Uterine smooth muscle cell (primary cell): ENCODE measurements at places on chromosomes 7 and 10. TPM values are rescaled to one million over a fixed set of nuclear protein-coding genes. Genes with fewer than 3 reads are reported as not detected.

The CHRM2 gene
- 2.2 and 3.1 TPM in 2 replicates for total RNA-seq

The LIPF gene
- not detected in 2 replicates for total RNA-seq

The OR2A12 gene
- not detected in 2 replicates for total RNA-seq

The ASB4 gene
- not detected in 2 replicates for total RNA-seq

The KIAA1217 gene
- 2.7 and 3.4 TPM in 2 replicates for total RNA-seq

The GLCCI1 gene
- total RNA-seq: 9.7 and 19.7 TPM in 2 replicates

The MMP21 gene
- under 0.01 TPM in 1 of 2 replicates, not detected in the other for total RNA-seq

The CREB5 gene
- 2.5 and 5.6 TPM in 2 replicates for total RNA-seq

The LRIT1 gene
- not detected in 2 replicates for total RNA-seq

The ZNF425 gene
- 1.9 and 5.0 TPM in 2 replicates for total RNA-seq

The TRDMT1 gene
- 6.6 and 12.3 TPM in 2 replicates for total RNA-seq

The GRID2IP gene
- not detected in 2 replicates for total RNA-seq

The OR2A5 gene
- total RNA-seq: not detected in 2 replicates

The RADIL gene
- total RNA-seq: 0.50 and 1.1 TPM in 2 replicates

The SUN3 gene
- total RNA-seq: not detected in 2 replicates

The SFRP5 gene
- total RNA-seq: not detected in 2 replicates

The PPP1R3C gene
- total RNA-seq: 45.8 and 96.8 TPM in 2 replicates
